ENCODE measurements at places on chromosomes 6 and 20. TPM values are rescaled to one million over a fixed set of nuclear protein-coding genes. Genes with fewer than 3 reads are reported as not detected.
A peak's percentile ranks its signal among the peaks of the same experiment; 100 is the strongest.

GRCh38 chr20:39574061-39574460 is 611.9 kb downstream of the DHX35 start:
- H3K27me3 ChIP-seq: no peaks in the 10 kb centered on the region
- H3K4me1 ChIP-seq: no peaks in the 10 kb centered on the region
- no peak overlapping the region for H3K27ac ChIP-seq
- no peak overlapping the region for H3K4me3 ChIP-seq

- peaks cover 3% of the 10 kb centered on the region for H3K27me3 ChIP-seq
- peaks cover 35% of the 10 kb centered on the region for H3K4me1 ChIP-seq
- H3K36me3 ChIP-seq: peaks cover 3% of the 10 kb centered on the region
- H3K27ac ChIP-seq: no peak overlapping the region
- no peak overlapping the region for H3K4me3 ChIP-seq
- no peak for DNase-seq
Measured at GRCh38 chr6:37507077-37507476, 7.4 kb upstream of the CCDC167 start.

Gene TRIM31
- total RNA-seq: not detected

GRCh38 chr6:121639021-121639420 is 203.6 kb downstream of the GJA1 start:
- no peaks in the 10 kb centered on the region for H3K4me1 ChIP-seq
- H3K36me3 ChIP-seq: no peaks in the 10 kb centered on the region
- H3K4me3 ChIP-seq: no peak overlapping the region
- H3K27me3 ChIP-seq: no peaks in the 10 kb centered on the region
- no peak overlapping the region for H3K27ac ChIP-seq

DNA sequence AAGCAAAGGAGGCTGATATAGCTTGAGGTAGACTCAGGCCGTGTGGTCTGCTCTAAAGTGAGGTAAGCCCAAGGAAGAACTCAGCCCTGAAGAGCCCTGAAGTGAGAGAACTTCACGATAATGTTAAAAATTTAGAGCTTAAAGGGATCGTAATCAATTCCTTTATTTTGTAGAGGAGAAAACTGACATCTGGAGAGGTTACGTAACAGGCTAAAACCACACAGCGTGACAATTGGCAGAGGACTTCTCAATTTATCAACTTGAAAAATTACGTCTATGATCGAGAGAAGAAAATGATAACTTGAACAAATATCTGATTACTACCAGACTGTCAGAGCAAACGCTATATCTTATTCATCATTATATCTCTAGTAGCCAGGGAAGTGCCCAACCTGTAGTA is 121.8 kb upstream of the FOXO3 start:
- no peaks in the 10 kb centered on the region for H3K4me1 ChIP-seq
- no peaks in the 10 kb centered on the region for H3K36me3 ChIP-seq
- no peak for DNase-seq
- H3K27me3 ChIP-seq: peaks cover 49% of the 10 kb centered on the region
- no peak overlapping the region for H3K27ac ChIP-seq

DNA sequence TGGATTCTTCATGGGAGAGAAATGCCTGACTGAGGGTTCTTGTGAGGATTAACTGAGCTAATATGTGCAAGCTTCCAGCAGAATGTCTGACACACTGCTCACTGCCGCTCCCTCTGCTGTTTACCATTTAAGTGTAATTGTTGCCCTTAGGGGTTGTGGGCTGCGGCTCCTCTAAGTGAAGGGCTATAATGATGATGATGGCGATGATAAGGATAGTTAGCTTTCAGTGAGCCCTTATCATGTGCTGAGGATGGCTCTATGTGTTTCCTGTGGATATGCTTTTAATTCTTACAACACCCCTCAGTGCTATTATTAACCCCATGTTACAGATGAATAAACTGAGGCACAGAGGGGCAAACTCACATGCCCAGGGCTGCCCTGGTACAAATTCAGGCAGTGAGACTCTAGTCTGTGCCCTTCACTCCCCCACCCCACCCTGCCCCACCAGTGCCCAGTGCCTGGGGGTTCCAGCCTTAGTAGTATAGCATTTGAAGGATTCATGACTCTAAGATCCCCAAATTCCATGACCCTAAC is 33.4 kb downstream of the TGM2 start:
- H3K4me1 ChIP-seq: peaks cover 21% of the 10 kb centered on the region
- no peak for DNase-seq
- H3K27ac ChIP-seq: no peak overlapping the region
- H3K4me3 ChIP-seq: no peak overlapping the region

Gene SLCO4A1
- total RNA-seq: 49.8 TPM

GRCh38 chr6:116572162-116572561 is 858 bp downstream of the RWDD1 start:
- no peak for DNase-seq
- H3K36me3 ChIP-seq: peaks cover 19% of the 10 kb centered on the region
- peaks cover 7% of the 10 kb centered on the region for H3K27me3 ChIP-seq

Gene MOXD1
- total RNA-seq: 0.29 TPM

Gene ZDHHC14
- total RNA-seq: 14.4 TPM

Gene SSTR4
- not detected for total RNA-seq

DNA sequence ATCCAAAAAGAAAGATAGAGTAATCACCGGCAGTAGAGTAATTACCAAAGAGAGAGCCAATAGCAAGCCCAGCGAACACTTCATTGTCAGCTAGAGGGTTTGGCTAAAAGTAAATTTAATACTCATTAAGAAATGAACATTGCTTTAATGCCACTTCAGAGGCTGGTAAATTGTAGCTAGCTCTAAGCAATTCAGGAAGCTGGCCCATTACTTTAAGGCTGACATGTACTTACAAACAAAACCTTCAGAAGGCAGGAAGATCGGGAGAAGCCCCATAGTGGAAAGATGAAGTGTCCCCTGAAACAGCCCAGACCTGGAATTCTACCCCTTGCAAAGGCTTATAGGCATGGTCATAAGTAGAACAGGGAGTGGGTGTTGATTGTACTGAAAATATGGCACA is 396.6 kb upstream of the ID4 start:
- no peak overlapping the region for H3K27ac ChIP-seq
- no peaks in the 10 kb centered on the region for H3K4me1 ChIP-seq
- no peak overlapping the region for H3K4me3 ChIP-seq
- no peaks in the 10 kb centered on the region for H3K27me3 ChIP-seq
- H3K36me3 ChIP-seq: no peaks in the 10 kb centered on the region

Gene PLN
- not detected for total RNA-seq

DNA sequence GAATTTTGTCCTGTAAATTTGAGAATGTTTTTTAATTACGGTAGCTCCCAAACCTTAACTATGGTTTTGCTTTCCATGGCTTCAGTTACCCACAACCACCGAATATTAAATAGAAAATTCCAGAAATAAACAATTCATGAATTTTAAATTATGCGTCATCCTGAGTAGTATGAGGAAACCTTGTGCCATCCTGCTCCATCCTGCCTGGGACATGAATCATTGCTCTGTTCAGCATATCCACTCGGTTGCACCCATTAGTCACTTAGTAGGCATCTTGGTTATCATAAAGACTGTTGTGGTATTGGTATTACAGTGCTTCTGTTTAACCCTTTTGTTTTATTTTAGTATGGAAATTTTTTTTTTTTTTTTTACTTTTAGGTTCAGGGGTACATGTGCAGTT is 39.7 kb downstream of the KCNS1 start:
- no peak for DNase-seq
- H3K27ac ChIP-seq: no peak overlapping the region
- peaks cover 47% of the 10 kb centered on the region for H3K4me1 ChIP-seq
- H3K36me3 ChIP-seq: peaks cover 38% of the 10 kb centered on the region

DNA sequence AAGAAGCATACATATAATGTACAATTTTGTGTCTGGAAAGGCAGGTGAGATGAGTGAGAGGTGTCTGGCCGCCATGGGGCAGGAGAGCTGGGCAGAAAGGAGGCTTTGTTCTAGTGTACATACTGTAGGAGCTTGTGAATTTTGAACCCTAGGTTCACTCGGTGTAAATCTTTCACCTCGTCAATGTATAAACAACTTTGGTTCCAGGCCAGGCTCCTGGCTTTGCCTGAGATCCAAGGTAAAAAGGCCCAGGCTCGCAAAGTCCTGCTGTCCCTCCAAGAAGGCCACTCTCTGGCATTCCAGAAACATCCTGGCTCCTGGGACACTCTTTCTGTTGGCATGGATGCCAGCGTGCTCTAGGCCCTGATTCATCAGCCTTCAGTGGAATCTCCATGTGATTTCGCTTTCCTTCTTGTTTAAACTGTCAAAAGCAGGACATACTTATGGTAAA is 7.1 kb upstream of the SLC22A7 start:
- H3K27ac ChIP-seq: no peak overlapping the region
- no peaks in the 10 kb centered on the region for H3K36me3 ChIP-seq
- H3K27me3 ChIP-seq: peaks cover 26% of the 10 kb centered on the region
- H3K4me1 ChIP-seq: no peaks in the 10 kb centered on the region
- no peak overlapping the region for H3K4me3 ChIP-seq
- no peak for DNase-seq

Gene CAGE1
- 0.13 TPM for total RNA-seq

GRCh38 chr6:10391299-10391630 is 23.6 kb downstream of the TFAP2A start:
- H3K27ac ChIP-seq: no peak overlapping the region
- DNase-seq: no peak
- peaks cover 7% of the 10 kb centered on the region for H3K36me3 ChIP-seq
- H3K27me3 ChIP-seq: peaks cover 95% of the 10 kb centered on the region

DNA sequence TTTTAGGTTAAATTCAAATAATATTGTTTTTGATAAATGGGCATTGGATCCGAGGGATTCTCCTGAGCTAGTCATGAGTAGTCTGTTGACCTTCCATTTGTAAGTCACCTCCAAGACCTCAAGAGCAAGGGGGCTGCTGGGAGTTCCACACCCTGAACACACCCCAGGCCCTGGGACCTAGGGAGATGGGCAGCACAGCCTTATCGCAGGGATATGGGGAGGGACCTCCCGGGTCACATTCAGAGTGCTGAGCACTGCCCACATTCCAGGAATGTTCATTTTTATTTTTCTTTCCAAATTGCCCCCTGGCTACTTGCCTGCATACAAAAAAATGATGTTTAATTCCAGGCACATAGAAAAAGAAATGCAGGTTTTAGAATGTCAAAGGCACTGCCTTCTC is 55.5 kb downstream of the SLC22A2 start:
- no peak overlapping the region for H3K27ac ChIP-seq
- DNase-seq: no peak
- no peaks in the 10 kb centered on the region for H3K36me3 ChIP-seq
- H3K4me1 ChIP-seq: no peaks in the 10 kb centered on the region
- H3K4me3 ChIP-seq: no peak overlapping the region

DNA sequence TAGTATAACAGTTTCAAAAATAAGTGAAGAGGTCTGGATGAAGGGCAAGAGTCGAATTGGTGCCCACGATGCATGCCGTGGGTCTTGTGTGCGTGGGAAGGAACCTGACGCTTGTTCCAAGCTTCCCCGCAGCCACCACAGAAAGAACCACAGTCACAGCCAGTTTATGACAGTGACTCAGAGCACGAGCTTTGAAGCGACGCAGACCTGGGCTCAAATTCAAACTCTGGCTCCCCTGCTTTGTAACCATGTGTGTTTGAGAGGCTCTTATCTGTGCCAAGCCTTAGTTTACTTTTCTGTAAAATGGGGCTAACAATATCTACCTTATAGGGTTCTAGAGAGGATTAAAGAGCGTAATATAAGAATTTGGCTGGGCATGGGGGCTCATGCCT is 65.5 kb downstream of the SYNJ2 start:
- peaks cover 38% of the 10 kb centered on the region for H3K4me1 ChIP-seq
- peak overlapping the region; percentile 66 for H3K27ac ChIP-seq
- peaks cover 48% of the 10 kb centered on the region for H3K36me3 ChIP-seq
- H3K4me3 ChIP-seq: peak overlapping the region; percentile 53
- H3K27me3 ChIP-seq: no peaks in the 10 kb centered on the region
- peak; percentile 55 for DNase-seq

- no peak overlapping the region for H3K27ac ChIP-seq
- DNase-seq: no peak
- H3K36me3 ChIP-seq: peaks cover 31% of the 10 kb centered on the region
- H3K27me3 ChIP-seq: no peaks in the 10 kb centered on the region
- H3K4me3 ChIP-seq: no peak overlapping the region
Measured at GRCh38 chr20:34458631-34459030, 57.6 kb upstream of the DYNLRB1 start.

Gene ADTRP
- total RNA-seq: 10.6 TPM

Gene MUCL3
- not detected for total RNA-seq

DNA sequence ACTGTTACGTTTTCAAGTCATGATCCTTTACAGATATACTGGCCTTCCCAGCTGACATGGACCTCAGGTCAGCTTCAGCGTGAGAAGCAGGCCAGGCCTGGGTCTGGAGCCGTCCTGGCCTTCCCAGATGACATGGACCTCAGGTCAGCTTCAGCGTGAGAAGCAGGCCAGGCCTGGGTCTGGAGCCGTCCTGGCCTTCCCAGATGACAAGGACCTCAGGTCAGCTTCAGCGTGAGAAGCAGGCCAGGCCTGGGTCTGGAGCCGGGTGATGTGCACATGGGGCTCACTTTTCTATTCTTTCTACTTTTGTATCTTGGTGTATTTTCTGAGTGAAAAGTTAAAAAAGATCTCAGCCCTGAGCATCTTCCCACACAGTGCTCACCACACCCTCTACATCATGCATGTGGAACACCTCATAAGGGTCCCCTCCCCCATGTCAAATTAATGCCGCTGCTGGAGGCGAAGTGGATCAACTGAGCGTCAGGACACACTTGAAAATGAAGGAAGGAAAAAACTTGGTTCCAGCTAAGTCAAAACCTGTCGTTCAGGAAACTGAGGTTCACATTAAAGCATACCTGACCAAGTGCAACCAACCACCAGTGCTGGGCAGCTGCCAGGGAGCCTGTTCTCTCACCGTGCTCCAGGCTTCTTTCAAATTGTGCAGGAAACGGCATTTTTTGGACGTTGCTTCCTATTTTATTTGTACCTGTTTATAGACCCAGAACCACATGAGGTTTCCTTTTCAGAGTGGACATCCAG is 32.2 kb downstream of the KIF25 start:
- no peak overlapping the region for H3K27ac ChIP-seq
- H3K27me3 ChIP-seq: no peaks in the 10 kb centered on the region
- no peak for DNase-seq
- no peaks in the 10 kb centered on the region for H3K4me1 ChIP-seq

DNA sequence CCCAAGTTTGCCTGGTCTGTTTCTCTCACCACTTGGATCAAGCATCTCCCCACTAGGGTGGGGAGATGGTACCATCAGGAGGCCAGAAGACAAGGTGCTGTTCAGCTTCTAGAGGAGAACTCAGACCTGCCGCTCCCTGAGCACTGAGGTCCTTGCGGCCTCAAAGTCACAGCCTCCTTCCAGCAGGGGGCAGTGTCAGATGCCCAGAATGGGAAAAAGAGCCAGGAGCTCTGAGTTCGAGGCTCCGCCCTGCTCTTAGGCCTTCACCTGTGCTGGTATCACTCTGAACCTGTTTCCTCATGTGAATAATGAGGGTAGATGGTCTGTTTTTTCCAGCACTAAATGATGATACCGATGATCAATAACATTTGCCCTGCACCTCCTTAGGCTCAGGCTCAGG is 68.7 kb downstream of the TOX2 start:
- H3K27me3 ChIP-seq: peaks cover 2% of the 10 kb centered on the region
- H3K4me3 ChIP-seq: no peak overlapping the region
- DNase-seq: no peak
- no peak overlapping the region for H3K27ac ChIP-seq

Measured in activated T-helper 1 cell treated with anti-CD3 and anti-CD28 coated beads, Interleukin-12 subunit alpha, Interleukin-12 subunit beta, Interleukin-2, Interleukin-4 antibody, amounts not matched to agents 30 ng/mL and 10 ng/mL and 1 ng/mL, durations not matched to agents 14 hours and 24 hours and 36 hours (primary cell).